Effector memory CD4-positive, alpha-beta T cell (primary cell): ENCODE measurements at places on chromosomes 3 and 15.

DNA sequence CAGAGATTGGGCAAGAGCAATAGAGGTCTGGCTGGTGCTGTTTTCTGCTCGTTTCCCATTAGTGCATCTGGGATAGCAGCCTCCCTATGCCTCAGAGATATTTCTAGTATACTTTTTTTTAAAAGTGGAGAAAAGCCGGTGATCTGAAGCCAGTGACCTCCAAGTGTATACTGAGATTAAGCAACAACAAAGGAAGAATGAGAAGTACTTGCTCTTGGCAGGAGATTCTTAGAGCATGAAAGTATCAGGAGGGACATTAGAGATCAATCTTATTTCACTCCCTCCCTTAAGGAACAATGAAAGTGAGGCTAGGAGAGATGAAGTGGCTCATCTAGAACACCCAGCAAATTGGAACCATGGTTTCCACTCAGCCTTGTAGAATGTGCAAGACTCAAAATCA, 423.3 kb downstream of the SOX2 start:
- no peak for DNase-seq
- no peaks in the 10 kb centered on the region for H3K4me1 ChIP-seq
- no peaks in the 10 kb centered on the region for H3K27me3 ChIP-seq
- no peak overlapping the region for H3K4me3 ChIP-seq
- H3K36me3 ChIP-seq = no peaks in the 10 kb centered on the region

GRCh38 chr3:107208100-107208499, 169.1 kb upstream of the CCDC54 start:
- no peaks in the 10 kb centered on the region for H3K27me3 ChIP-seq
- no peak for DNase-seq
- H3K36me3 ChIP-seq = no peaks in the 10 kb centered on the region

DNA sequence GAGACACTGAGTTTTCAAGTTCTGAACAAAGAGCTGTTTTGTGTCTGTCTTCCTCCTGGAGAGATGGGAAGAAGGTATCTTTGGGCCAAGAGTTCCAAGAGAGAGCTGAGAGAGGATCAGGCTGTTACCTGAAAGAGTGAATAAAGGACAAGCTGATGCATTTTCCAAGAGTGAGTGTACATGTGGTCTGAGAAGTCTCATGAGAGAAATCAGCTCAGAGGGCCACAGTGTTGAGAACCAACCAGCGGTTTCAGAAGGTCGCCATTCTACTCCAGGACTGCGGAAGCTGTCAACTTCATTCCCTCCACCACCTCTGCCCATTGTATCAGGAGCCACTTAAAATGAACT, 42.7 kb upstream of the PPP2R3A start:
- no peaks in the 10 kb centered on the region for H3K27me3 ChIP-seq
- H3K4me3 ChIP-seq = no peak overlapping the region
- no peaks in the 10 kb centered on the region for H3K36me3 ChIP-seq
- no peak overlapping the region for H3K27ac ChIP-seq

GRCh38 chr3:126548556-126549466, 9.9 kb downstream of the C3orf22 start:
- H3K4me1 ChIP-seq = no peaks in the 10 kb centered on the region
- H3K27ac ChIP-seq = no peak overlapping the region

DNA sequence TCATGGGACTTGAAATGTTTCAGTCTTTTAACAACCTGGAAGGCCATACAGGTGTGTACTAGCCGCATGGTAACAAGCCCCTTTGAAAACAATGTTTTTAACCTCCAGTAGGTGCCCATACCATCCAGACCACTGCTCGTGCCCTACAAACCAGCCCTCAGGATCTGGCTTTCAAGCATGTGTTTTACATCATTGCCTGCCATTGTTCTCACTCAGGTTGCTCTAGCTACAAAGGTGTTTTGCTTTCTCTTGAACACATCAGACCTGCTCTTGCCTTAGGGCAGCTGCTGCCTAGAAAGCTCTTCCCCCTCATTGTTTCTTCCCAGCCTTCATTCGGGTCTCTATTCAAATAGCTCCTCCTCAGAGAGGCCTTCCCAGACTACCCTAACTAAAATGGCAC, 32.3 kb upstream of the MAP3K13 start:
- no peak overlapping the region for H3K4me3 ChIP-seq
- H3K27ac ChIP-seq = no peak overlapping the region
- no peaks in the 10 kb centered on the region for H3K36me3 ChIP-seq
- H3K4me1 ChIP-seq = no peaks in the 10 kb centered on the region
- no peaks in the 10 kb centered on the region for H3K27me3 ChIP-seq
